ENCODE measurements at places on chromosomes 5 and 9.

GRCh38 chr9:117205806-117206205 lies 209.1 kb downstream of the ASTN2 start:
- DNase-seq, result no peak

GRCh38 chr9:22285066-22285465 lies 161.6 kb upstream of the DMRTA1 start:
- no peak for DNase-seq

GRCh38 chr9:126151686-126152134 lies 174.9 kb upstream of the MVB12B start:
- DNase-seq, result no peak

DNA sequence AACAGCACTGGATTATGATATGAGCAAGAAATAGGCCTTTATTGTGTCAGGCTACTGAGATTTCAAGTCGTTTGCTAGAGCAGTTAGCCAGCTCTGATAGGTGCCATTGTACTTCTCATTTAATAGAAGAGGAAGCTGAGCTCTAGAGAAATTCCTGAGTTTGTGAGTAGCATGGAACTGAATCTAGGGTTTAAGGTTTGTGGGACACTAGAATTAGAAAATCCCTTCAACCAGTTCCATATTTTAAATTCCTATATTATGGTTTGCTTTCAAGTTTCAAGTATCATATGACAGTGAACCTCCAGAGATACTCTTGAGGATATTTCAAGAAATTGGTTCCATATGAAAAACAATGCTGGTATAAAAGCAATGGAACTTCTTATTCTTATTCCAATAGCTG lies 87.6 kb downstream of the ANKRD55 start:
- no peak for DNase-seq

DNA sequence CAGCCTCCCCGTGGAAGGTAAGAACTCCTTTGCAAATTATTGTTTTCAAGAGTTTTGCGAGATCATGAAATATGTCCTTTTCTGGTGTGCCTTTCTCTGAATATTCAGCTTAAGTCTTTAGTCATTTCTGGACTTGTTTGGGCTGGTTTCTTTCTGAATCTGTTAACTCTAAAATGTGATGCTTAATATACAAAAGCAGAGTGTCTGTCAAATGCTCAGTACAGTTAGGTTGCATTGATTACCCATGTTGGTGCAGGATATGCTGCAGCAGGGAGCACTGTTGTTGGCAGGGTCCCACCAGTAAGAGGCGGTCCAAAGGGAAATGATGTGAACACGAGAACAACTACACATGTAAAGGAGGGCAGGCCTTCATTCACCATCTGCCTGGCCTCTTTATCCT lies 47.7 kb downstream of the SPTAN1 start:
- DNase-seq, result no peak

DNA sequence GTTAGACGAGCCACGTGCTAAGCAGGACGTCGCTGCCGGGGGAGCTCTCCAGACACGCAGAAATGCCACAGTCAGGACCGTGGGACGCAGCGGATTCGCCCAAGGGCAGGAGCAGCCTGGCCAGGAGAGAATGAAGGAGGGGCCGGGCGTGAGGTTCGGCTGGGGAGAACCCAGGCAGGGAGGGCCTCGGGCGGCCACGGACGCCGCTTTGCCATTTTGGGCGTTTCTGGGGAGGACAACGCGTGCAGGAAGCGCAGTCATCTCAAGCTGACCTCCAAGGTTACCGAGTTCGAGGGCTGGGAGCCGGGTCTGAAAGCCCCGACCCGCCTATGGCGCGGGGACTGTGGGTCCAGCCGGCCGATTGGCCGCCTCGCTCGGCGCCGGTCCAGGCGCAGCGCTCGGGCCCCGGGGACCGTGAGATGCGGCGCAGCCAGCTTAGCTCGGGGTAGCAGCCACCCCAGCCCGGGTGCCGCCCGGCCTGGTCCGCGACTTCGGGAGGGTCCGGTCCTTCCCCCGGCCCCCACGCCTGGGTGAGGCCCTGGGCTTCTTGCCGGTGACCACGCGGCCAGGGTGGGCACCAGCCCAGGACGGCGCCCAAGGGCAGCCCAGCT lies 760 bp upstream of the MAN1B1 start:
- DNase-seq, result no peak

DNA sequence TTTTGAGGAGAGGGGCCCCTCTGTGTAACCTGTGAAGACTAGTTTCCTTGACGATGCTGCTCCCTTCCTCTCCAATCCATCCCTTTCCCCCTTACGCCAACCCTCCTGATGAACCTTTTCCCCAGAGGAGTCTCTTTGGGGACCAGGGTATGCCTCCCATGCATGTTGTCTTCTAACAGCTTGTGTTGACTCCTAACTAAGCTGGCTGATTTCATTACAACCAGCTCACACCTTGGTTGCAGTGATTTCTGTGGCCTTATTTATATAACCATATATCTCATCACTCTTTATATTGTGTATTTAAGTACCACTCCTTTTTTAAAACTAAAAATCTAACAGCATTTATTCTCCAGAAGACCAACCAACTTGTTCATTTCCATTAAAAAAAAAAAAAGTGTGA lies 42.5 kb downstream of the SFXN1 start:
- DNase-seq, result no peak

- DNase-seq, result no peak
Measured at GRCh38 chr9:91082731-91083130, 279.0 kb downstream of the AUH start.

- no peak for DNase-seq
Measured at GRCh38 chr5:65190328-65191053, 291.2 kb downstream of the ADAMTS6 start.

- DNase-seq, result no peak
Measured at GRCh38 chr5:78716206-78716605, 67.6 kb upstream of the LHFPL2 start.

DNA sequence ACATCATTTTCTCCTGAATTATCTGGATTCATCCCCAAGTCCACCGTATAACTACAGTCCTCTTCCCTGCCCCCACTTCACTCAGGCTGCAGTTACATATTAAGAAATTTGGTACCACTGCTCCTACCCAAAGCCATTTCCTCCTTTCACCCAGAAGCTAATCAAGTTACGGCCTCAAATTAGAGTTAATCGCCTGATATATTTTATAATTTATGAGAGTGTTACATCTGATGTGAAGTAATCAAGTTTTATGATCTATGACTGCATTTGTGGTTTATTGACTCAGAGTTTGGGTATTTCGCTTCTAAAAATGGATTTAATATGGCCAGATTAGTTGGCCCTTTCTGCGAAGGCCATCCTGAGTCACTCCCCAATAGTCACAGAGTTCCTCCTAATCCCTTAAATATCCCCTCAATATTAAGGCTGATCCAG lies 223.6 kb upstream of the KIF2A start:
- DNase-seq, result no peak

GRCh38 chr5:123350742-123351141 lies 72.5 kb downstream of the CEP120 start:
- no peak for DNase-seq

DNA sequence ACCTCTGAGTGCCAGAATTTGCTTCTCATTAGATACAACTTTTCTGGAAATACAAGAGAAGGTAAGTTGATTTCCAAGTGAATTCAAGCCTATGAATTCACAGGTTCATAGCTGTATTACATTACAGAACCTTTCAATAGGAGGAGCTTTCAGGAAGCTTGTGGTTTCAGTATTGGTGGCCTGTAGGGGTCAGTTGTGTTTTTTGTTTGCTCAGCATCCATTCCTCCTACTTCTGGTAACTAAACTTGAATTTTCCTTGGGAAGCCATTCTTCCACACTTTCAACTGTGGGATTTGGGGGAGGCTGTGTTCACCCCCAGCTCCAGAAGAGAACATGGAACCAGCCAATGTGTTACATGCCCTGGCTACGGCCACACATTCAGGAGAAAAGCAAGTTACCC lies 5.6 kb upstream of the CYSTM1 start:
- no peak for DNase-seq

- no peak for DNase-seq
Measured at GRCh38 chr9:73050065-73050816, 97.4 kb upstream of the ALDH1A1 start.

DNA sequence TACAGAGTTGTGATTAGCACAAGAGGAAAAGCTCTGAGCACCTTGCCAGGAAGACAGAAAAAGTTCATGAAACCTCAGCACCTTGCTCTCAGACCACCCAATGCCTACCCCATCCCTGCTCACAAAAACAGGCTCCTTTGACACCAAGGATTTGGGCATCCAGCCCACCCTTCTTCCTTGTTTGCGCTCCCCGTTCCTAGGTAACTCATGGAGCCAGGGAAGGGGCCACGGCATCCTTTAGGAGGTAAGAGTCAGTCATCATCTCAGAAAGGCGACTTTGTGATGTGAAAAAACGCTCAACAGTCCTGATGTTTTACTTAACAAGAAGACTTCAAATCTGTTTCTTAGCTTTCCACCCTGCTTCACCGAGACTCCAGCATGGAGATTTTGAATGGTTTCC lies 29.5 kb downstream of the SH3PXD2B start:
- no peak for DNase-seq

GRCh38 chr9:110912419-110913291 lies 125.6 kb downstream of the LPAR1 start:
- no peak for DNase-seq

DNA sequence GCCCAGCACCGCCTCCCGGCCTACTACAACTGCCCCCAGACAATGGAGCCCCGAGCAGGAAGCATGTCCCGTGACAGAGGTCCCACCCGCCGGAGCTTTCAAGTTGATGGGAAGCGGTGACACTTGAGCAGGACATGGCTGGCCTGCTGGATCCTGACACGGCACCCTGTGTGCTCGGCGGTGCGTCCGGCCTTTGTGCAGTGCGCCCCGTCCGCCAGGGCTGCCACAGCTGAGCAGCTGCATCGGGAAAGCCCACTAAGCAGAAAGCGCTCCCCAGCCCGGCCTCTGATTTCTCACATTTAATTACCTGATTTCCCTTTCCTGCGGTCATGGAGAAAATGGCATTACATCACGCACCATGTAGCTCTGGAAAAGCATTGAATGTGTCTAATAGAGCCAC lies 611.9 kb downstream of the IRX1 start:
- DNase-seq, result no peak

GRCh38 chr5:40405230-40405629 lies 274.5 kb upstream of the PTGER4 start:
- DNase-seq, result no peak

- DNase-seq, result no peak
Measured at GRCh38 chr5:67066815-67067214, 129.8 kb downstream of the CD180 start.

DNA sequence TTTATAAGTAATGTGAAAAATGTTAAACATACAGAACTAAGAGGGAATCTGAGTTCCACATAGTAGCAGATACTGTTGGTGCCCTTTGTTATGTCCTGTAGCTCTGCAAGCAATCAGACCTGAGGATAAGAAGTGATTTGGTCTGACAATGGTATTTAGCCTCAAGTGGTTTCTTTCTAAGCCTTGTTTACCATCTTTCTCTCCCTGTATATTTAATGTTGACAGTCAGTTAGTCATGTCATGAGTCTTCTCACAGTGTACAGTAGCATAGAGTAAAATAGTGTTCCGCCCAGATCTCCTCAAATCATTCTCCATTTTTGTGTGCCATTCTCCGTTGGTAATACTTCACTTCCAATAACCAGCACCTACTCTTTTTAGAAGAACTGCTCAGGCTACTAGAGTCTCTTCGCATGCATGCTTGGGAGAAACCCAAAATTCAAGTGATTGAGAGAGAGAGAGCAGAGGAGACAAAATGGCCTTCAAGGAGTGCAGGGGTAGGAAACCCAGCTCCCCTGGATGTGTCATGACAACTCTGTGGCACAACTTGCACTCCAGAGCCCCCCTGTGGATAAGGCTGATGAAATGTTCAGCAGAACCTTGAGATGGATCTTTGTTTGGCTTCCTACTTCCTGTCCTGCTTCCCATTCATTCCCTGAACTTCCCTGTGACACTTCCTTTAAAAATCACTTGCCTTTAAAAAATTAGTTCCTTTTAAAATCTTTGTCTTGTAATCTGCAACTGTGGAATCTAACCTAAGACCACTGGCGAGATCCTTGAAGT lies 129.2 kb upstream of the FST start:
- DNase-seq, result no peak

DNA sequence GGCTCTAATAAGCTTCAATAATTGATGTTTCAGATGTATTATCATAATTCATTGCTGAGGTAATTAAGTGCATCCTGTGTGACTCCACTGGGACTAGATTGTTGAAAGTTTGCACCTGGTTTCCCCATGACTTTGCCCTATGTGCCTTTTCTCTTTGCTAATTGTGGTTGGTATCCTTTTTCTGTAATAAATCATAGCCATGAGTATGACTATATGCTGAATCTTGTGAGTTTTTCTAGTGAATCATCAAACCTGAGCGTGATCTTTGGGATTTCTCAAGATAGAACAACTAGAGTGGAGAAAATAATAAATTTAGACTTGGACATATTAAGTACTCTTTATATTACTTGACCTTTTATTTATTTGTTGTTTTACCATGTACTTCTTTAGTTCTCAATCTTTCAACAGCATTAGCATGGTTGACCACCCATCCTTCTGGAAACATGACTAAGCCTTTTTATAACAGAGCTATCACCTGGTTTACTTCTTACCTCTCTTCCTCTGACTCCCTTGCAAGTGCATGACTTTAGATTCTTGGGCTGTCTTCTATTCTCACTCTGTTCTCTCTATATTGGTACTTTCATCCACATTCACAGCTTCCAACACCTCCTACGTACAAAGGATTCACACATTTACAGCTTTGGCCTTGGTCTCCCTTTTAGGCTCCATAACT lies 239.6 kb upstream of the TAS2R1 start:
- DNase-seq, result no peak

DNA sequence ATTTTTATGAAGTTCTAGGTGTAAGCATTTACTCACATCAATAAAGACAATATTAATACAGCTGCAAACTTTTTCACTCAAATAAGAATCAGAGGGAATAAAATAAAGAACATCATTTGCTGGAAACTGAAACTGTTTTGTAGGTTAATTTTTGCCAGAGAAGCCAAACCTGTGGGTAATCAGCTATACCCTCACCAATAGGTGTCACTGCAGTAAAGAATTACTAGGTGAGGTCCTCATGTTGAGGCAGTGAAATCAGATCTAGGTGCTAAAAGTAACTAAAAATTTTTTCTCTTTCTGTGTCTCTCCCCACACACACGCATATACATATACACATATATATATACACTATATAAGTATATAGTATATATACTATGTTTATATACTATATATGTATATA lies 1016.3 kb upstream of the SEMA6A start:
- no peak for DNase-seq

DNA sequence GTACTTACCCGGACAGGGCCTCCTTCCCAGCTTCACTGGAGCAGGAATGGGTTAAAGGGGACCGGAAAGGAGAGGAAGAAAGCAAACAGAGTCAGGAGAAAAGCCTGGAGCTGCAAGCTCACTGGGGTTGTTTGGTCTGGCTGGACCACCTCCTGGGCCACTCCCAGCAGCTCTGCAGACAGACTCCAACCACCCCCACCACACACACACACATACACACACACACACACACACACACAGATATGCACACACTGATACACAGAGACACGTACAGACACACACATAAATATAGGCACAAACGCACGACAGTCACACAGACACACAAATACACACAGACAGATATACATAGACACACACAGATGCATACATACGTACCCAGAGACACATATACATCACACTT lies 34.9 kb upstream of the SYNPO start:
- DNase-seq, result no peak
